ENCODE measurements at places on chromosomes 6 and 20. TPM values are rescaled to one million over a fixed set of nuclear protein-coding genes. Genes with fewer than 3 reads are reported as not detected.

C6orf118 gene
- total RNA-seq = not detected

- no peak for DNase-seq
Observed at GRCh38 chr6:90233994-90234393, 62.6 kb downstream of the BACH2 start.

DNA sequence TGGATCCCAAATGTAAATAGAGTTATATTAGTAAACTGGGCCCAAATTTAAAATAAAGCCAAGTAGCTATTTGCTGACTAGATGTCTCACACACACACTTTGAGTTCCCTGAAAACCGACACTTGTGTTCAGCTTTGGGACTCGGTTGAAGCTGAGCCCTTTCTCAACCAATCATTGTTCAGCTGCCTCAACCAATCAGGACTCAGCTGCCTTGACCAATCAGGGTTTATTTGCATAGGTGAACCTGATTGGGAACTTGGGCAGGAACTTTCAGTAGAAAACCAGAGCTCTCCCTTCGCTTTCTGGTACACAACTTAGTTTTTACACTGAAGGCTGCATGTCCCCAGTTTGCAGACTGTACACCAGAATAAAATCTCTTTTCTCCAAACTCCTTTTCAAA lies 301.7 kb downstream of the FOXA2 start:
- no peak for DNase-seq

GRCh38 chr6:53095270-53095669 lies 30.1 kb downstream of the FBXO9 start:
- DNase-seq = no peak

TRAM2 gene
- 14.1 TPM for total RNA-seq

All from ureter (tissue), 1 donor.